ENCODE measurements at places on chromosomes 4 and X.

DNA sequence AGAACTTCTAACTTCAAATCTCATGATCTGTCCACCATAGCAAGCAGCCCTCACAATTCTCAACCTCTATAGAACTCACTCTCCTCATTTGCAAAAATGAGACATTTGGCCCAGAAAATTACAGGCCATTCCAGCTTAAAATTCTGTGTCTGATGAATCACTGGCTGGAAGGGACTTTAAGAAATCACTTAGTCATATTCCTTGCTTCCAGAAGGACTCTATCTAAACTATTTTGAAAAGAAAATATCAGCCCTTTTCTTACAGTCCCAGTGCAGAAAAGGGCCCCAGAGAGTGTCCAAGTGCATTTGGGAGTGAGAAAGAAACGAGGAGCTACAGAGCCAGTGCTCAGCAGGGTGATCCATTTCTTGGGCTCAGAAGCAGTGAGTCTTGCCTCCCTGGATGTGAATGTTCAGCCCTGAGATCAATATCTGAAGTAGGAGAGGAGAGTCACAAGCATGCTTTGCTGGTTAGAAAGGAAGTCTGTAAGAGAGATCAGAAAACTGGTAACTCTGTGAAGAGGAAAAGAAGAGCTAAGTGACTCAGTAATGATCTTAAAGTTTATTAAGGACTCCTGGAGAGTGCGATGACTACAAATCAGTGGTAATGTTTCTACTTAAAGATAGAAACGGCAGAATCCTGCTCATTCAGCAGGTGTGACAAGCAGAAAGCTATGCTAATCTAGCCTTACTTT lies 139.8 kb downstream of the PALLD start:
- no peak for DNase-seq

DNA sequence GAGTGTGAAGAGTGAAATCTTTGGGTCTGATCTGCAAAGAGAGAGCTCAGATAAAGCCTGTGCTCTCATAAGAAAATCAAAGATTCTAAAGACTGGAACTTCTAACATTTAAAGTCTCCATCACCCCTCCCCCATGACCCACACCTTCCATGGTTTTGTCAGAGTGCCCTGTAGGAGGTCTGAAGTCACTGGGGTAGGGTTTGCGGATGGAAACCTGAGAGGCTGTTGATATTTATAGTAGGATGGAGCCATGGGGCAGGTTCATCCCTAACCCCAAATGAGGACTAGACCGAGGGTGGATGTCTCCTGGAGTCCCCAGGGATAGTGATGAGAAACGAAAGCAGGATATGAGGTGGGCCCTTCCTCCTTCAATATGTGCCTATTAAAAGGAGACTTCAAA lies 28.4 kb upstream of the NLGN4X start:
- DNase-seq: no peak

GRCh38 chrX:50618788-50619558 lies 148.3 kb upstream of the DGKK start:
- DNase-seq: no peak

GRCh38 chrX:114800719-114801118 lies 216.7 kb downstream of the IL13RA2 start:
- peak; percentile 6 for DNase-seq

DNA sequence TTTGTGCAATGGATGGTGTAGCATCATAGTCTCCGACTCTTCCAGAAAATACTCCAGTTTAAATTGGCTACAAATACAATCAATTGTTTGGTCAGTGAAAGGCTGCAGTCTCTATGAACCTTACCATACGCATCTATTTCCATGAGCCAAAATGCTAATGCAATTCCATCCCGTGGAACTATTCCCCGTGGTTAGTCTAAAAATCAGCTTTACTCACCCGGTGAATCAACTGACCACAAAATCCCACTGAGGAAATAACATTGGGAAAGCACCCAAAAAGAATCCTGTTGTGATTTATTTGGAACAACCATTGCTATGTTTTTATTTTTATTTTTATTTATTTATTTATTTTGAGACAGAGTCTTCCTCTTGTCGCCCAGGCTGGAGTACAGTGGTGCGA lies 87.1 kb downstream of the DHX15 start:
- no peak for DNase-seq

- no peak for DNase-seq
Observed at GRCh38 chr4:109499513-109499912, 60.5 kb upstream of the MCUB start.

All from epithelial cell of prostate (primary cell).